SK-N-MC (cell line): ENCODE measurements at places on chromosomes 2 and 18.

DNA sequence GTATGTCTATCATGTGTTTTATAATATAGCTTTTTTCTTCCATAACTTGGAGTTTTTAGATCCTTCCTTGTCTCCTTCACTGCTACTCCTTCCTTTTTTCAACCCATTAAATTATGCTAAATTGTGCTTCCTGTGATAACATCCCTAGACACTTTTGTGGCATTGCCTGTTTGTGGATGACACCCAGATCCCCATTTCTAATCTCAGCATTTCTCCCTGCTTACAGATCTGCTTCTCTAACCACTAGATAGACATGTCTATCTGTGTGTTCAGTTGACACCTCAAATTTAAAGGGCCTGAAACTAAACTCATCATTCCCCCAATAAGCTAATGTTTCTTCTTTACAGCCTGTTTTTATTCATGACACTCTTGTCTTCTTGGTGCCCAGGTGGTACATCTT, 244.8 kb downstream of the BABAM2 start:
- no peak for DNase-seq

- DNase-seq: no peak
These were observed 107.6 kb downstream of the AP1S3 start for GRCh38 chr2:223729781-223730180.

DNA sequence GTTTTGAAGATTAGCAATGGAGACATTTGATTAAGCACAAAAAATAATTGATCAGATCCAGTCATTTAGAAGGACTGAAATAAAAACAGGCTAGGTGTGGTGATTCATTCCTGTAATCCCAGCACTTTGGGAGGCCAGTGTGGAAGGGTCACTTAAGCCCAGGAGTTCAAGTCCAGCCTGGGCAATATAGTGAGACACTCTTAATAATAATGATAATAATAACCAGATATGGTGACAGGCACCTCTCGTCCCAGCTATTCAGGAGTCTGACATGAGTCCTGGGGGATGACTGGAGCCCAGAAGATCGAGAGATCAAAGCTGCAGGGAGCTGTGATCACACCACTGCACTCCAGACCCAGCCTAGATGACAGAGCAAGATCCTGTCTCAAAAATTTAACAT, 3.5 kb upstream of the FN1 start:
- no peak for DNase-seq

GRCh38 chr2:233387667-233388528, 33.6 kb downstream of the DGKD start:
- no peak for DNase-seq

- no peak for DNase-seq
These were observed 1516.1 kb downstream of the RPIA start for GRCh38 chr2:90207454-90208058.

GRCh38 chr2:20304411-20304810, 46.2 kb downstream of the PUM2 start:
- no peak for DNase-seq

GRCh38 chr2:31166925-31167324, 28.7 kb upstream of the GALNT14 start:
- DNase-seq: no peak

- no peak for DNase-seq
These were observed 293.7 kb downstream of the DYSF start for GRCh38 chr2:71746946-71747501.
